ENCODE measurements at places on chromosomes 7 and 10.

GRCh38 chr10:86263209-86263608 lies 103.4 kb downstream of the GRID1 start:
- DNase-seq = no peak

GRCh38 chr7:45642044-45642443 lies 67.9 kb downstream of the ADCY1 start:
- no peak for DNase-seq

DNA sequence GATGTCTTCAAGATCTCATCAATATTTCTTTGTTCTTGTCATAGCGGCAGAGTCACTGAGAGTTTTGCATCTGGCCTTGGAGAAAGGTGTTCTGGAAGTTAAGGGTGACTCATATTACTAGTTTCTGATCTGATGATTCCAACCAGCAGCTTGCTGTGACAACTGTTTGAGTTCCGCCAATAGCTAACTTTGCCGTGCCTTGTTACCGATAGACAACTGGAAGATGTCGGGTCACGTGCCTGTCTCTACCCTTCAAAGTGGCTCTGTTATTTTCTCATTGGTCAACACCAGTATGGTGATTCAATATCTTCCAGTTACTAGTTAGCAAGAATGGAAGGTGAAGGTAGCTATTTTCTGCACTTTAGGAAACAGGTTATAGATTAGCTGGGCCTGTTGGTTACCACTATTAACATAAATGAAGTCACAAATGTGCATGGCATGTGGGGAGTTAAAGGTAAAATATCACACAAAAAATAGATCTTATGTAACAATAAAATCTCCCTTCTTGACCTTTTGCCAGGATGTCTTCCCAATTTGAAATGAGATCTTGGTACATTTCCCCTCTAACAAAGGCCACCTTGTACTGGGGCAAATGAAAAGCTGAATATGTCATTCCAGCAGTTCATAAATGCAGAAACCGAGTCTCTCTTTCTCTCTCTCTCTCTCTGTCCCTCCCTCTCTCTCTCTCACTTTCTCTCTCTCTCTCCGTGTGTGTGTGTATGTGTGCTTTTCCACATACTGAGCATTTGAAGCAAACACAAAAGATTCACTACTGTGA lies 2.6 kb upstream of the MGAM2 start:
- DNase-seq = no peak

DNA sequence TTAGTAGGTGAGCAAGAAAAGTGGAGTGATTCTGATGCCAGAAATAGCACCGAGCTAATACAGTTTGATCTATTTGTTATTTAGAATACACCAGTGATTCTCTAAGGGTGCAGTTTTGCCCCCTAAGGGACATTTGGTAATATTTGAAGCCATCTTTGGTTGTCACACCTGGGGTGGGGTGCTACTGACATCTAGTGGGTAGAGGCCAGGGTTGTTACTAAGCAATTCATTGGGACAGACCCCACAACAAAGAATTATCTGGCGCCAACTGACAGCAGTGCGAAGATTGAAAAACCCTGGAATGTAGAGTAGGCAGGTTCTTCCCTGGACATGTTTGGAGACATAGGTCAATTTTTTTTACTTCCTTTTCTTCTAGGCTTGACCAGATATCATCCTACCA lies 14.6 kb downstream of the PALS2 start:
- DNase-seq = no peak

DNA sequence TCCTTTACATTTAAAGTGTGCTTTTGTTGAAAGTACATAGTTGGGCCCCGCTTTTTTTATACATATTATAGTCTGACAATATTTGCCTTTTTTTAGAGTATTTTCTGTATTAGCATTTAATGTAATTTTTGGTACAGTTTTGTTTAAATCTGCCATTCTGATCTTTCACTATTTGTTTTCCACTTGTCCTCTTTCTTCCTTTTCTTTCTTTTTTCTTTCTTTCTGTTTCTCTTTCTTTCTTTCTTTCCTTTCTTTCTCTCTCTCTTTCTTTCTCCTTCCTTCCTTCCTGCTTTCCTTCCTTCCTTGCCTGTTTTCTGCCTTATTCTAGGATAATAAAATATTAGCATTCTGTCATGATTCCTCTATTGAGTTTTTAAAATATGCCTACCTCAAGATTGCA lies 9.5 kb downstream of the LIPK start:
- no peak for DNase-seq

- no peak for DNase-seq
Observed at GRCh38 chr10:119370111-119370741, 162.9 kb downstream of the GRK5 start.

DNA sequence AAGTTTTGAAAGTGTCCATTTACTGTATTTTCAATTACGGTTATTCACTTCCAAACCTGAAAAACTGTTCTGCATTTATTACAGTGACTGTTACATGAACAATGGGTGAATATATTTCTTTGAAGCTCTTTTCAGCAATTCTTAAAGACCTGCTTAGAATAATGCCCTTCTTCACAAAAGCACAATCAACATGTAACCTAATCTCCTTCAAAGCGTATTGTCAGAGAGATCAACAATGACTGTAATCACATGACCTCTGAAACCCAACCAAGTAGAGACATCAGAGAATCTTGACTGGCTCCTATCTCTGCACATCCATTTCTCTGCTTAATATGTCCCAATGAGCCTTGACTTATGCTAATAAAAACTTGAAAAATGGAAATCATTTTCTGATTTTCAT lies 126.7 kb downstream of the NRCAM start:
- no peak for DNase-seq

GRCh38 chr10:83713423-83713822 lies 425.9 kb upstream of the GHITM start:
- DNase-seq = no peak

- DNase-seq = no peak
Observed at GRCh38 chr10:50653142-50653541, 29.4 kb upstream of the SGMS1 start.

- no peak for DNase-seq
Observed at GRCh38 chr7:98771519-98771918, 98.3 kb downstream of the TMEM130 start.

GRCh38 chr10:121076776-121077715 lies 225.9 kb downstream of the WDR11 start:
- DNase-seq = no peak

- no peak for DNase-seq
Observed at GRCh38 chr10:23106331-23107072, 11.1 kb downstream of the MSRB2 start.

DNA sequence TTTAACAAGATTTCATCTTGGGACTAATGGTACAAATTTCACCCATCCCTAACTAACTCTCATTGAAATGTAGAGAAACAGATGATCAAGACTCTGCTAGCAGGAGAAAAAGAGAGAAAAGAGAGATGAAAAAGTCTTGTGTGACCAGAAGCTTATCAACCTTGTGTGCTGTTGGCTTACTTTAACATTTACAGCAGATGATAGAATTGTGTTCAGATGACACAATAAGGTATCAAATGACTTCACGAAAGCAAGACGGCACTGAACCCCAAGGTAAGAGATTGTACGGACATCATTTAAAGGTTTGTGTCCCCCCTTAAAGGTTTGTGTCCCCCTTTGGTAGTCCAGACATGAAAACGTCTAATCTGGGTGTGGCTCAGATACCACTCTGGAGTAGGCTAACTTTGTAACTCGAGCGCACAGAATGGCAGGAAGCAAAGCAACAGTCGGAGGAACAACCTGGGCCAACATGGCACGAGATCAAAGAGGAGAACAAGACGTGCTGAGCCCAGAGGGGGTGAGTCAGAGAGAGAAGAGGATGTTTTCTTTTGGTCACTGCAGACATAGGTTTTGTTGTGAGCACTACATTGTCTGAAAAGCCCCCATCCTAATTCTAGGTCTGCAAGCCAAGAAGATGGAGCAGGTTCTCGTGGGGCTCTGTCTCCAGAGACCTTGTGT lies 10.4 kb upstream of the LMBR1 start:
- no peak for DNase-seq

- DNase-seq = peak; percentile 28
Observed at GRCh38 chr7:44100458-44101302, 3.5 kb upstream of the AEBP1 start.

DNA sequence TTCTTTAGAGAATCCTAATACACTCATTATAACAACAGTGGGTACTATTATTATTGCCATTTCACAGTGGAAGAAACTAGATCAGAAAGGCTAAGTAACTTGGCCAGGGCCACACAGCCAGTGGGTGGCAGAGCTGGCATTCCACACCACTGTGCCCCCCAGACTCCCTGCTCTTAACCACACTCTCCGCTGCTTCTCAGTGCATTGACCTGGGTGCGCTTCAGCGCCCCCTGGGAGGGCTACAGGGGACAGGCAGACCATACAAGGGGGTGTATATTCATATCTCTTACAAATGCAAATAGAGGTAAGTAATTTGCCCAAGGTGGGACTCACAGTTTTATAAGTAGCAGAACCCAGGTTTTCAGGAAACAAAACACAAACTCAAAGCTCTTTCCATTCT lies 77.0 kb upstream of the NMT2 start:
- no peak for DNase-seq

GRCh38 chr10:103637927-103638557 lies 144.5 kb downstream of the NEURL1 start:
- DNase-seq = no peak

GRCh38 chr10:17512341-17513001 lies 58.1 kb upstream of the ST8SIA6 start:
- DNase-seq = no peak

DNA sequence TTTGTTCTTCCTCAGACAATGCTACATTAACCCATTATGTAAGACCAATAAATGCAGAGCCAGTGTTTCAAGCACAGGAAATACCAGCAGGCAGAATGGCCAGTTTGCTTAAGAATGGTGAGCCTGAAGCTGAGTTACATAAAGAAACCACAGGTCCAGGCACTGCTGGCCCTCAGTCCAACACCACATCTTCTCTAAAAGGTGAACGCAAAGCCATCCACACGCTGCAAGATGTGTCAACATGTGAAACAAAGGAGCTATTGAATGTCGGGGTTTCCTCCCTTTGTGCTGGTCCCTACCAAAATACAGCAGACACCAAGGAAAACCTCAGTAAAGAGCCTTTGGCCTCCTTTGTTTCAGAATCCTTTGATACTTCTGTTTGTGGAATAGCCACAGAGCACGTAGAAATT lies 63.8 kb downstream of the TASOR2 start:
- DNase-seq = no peak

GRCh38 chr10:86180861-86181260 lies 185.7 kb downstream of the GRID1 start:
- no peak for DNase-seq

GRCh38 chr7:139183878-139184338 lies 47.1 kb upstream of the UBN2 start:
- DNase-seq = no peak

- peak; percentile 69 for DNase-seq
Observed at GRCh38 chr10:96470116-96470743, 43.5 kb downstream of the TLL2 start.

GRCh38 chr7:7595451-7595850 lies 28.8 kb downstream of the MIOS start:
- DNase-seq = no peak

- DNase-seq = no peak
Observed at GRCh38 chr10:1531883-1532597, 205.3 kb downstream of the ADARB2 start.

DNA sequence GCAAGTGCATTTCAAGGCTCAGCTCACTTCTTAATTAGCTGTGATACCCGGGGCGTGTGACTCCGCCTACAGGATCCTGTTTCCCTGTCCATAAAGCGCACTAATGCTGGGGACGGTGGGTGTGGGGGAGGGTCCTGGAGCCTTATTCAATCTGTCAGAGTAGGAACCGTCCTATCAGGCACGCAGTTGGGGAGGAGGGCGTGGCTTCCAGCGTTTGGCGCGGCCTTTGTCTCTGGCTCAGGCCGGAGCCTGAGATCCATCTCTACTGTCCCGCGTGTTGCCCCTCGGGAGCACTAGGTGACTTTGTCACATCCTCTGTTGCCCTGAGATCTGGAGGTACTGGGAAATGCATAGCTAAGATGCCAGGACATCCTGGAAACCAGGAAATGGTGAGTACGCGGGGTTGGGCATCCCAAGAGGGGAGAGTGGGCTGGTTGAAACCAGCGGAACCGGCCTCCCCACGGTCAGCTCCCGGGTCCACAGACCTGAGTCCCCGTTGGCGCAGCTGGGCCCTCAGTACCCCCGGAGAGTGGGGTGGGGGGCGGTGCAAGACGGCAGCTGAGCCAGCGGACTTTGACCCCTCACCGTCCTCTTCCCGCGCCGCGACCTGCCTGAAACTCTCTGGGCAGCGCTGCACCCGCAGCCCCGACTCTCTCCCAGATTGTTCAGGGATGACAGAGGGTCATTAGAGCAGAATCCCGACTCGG lies 104.4 kb upstream of the ZNF92 start:
- DNase-seq = peak; percentile 73

GRCh38 chr7:151744051-151744580 lies 132.8 kb downstream of the PRKAG2 start:
- no peak for DNase-seq

DNA sequence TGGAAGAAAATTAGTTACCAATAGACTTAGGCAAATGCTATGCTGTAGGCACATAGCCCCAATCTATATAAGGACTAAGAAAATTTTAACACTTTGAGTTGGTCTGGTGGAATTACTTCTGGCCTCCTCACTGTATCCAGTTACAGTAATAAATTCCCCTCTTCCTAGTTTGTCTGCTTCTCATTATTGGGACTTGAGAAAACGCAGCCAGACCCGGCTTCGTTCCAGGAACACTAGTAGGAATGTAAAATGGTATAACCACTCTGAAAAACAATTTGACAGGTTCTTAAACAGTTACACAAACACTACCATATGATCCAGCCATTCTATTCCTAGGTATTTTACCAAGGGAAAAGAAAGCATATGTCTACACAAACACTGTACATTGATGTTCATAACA lies 150.2 kb downstream of the VPS50 start:
- no peak for DNase-seq

- DNase-seq = no peak
Observed at GRCh38 chr10:122368502-122369254, 5.8 kb upstream of the PLEKHA1 start.

GRCh38 chr7:25069900-25070443 lies 55.1 kb downstream of the CYCS start:
- peak; percentile 81 for DNase-seq

DNA sequence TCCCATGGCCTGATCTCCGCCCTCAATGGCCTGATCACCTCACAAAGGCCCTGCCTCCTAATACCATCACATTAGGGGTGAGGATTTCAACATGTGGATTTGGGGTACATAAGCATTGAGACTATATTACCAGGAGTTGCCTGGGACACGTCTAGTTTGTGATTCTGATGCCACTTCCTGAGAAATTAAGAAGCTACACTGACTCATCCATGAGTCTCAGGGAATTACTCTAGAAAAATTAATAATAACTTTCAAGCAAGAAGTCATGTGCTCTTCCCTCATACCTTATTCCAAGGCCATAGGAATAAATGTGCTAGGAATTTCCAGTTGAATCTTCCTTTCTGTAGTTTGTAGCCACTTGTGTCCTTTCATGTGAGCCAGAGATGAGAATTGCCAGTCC lies 519.3 kb upstream of the MKI67 start:
- no peak for DNase-seq

All from GM10248 (cell line).